ENCODE measurements at places on chromosomes 16 and 17.

- no peak for DNase-seq
Observed at GRCh38 chr16:1412847-1413246, 1.7 kb downstream of the UNKL start.

DNA sequence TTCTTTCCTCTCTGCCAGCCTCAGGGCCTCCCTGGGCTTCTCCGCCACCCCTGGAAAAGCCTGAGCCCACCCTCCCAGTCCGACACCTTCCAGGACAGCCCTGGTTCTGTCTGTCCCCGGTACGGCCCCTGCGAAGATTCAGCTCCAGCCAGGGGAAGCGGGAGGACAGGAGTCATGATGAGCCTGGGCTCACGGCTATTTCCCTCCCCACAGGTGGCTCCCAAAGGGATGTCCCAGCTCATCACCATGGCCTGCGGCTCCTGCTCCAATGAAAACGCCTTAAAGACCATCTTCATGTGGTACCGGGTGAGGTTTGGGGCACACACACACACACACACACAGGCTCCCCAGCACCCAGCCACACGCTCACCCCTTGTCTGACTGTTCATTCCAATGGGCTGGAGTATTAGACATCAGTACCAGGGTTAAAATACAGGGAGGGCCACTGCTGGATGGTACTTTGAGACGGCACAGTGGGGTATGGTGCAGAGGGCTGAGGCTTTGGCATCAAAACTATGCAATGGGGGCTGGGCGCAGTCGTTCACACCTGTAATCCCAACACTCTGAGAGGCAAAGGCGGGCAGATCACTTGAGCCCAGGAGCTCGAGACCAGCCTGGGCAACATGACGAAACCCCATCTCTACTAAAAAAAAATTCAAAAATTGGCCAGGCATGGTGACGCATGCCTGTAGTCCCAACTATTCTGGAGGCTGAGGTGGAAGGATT lies 32.8 kb downstream of the TMEM186 start:
- DNase-seq: no peak

GRCh38 chr17:39845052-39845846 lies 18.9 kb downstream of the IKZF3 start:
- no peak for DNase-seq

- peak; percentile 63 for DNase-seq
Observed at GRCh38 chr17:40111221-40112128, 10.3 kb upstream of the MSL1 start.

- DNase-seq: no peak
Observed at GRCh38 chr17:54795046-54795445, 105.6 kb upstream of the TOM1L1 start.

DNA sequence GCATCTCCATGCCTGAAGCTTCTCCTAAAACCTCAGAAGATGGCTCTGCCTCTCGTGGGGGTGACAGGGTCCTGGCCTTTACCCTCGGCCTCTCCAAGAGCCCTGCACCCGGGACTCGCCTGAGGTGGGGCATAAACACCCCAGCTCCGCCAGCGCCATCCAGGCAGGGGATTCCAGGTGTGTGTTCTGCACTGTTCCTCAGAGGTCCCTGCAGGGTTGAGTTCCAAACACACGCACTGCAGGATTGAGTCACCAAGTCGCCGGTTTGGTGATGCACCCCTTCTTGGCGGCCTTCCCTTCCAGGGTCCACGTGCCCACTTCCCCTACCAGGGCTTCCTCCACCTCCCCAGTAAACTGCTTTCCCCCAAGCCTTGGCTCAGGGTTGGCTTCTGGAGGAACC lies 40.0 kb upstream of the RBFOX3 start:
- DNase-seq: peak; percentile 5

GRCh38 chr16:46996391-46996790 lies 22.9 kb upstream of the DNAJA2 start:
- peak; percentile 64 for DNase-seq

DNA sequence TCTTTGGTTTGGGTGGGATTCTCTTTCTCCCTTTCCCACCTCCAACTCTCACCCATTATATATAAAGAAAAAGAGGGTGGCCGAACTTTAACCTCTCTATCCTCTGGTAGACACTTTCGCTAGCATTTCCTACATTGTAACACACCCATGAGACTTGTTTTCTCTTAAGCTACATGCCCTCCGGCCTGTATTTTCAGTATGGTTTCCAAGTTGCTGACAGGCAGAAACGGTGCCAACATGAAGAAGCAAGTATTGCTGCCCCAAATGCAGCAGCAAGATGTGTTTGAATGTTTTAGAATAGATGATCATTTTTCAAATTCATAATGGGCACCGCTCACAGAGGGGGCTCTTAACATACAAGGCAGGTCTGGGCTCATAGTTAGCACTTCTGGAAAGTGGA lies 18.7 kb upstream of the CYB5B start:
- no peak for DNase-seq

GRCh38 chr16:25093208-25094061 lies 18.1 kb upstream of the LCMT1 start:
- DNase-seq: no peak

GRCh38 chr17:78497115-78497540 lies 80.1 kb downstream of the DNAH17 start:
- peak; percentile 38 for DNase-seq

DNA sequence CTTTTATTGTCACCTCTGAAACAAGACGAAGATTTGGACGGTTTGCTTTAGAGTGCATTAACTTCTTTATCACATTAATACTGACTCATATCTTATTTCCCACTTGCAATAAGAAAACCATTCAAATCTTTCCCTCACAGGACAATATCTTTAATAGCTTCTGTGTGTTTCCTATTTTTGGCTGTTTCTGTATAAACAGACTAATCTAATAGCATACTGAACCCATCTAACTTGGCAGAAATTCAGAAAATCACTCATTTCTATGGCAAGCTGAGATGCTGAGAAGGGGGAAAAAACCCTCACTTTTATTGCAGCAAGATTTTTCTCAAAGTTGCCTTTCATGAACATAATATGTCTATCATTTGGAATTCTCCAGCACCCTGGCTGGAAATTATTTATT lies 524.9 kb downstream of the WWOX start:
- no peak for DNase-seq

GRCh38 chr17:66518677-66519076 lies 216.3 kb downstream of the PRKCA start:
- DNase-seq: no peak

DNA sequence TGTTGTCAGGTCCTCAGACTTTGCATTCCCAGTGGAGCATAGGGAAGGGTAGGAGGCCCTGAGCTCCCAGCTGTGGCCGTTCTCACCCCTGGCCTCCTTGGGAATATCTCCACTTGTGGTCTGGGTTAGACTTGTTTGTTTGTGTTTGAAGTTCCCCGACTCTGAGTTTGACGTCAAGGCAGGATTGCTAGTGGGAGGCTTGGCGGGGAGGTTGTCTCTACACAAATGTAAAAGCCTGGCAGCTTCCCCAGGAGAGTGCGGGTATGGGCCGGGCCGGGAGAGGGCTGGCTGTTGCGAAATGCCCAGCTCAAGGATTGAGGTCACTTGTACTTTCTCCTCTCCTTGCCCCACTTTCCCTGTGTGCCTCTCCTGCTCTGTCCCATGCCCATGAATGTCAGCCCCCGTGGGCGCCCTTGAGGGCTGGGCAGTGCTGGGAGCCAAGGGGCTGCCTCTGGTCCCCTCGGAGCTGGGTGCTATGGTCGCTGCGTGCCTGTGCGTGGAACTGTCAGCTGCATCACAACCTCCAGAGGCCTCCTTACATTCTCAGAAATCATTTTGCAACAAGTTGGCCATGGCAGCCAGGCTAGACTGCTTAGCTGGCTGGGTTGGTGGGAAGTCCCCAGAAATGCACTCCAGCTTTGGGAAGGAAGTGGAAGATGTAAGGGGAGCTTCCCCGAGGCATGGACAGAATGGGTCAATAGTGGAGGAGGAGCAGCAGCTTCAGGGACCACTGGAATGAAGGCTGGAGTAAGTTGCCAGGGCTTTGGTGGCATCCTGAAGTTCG lies 84.3 kb downstream of the KSR1 start:
- DNase-seq: no peak

GRCh38 chr17:76968707-76969597 lies 100.7 kb downstream of the MGAT5B start:
- peak; percentile 68 for DNase-seq

- no peak for DNase-seq
Observed at GRCh38 chr16:47847220-47847970, 308.4 kb downstream of the ABCC12 start.

DNA sequence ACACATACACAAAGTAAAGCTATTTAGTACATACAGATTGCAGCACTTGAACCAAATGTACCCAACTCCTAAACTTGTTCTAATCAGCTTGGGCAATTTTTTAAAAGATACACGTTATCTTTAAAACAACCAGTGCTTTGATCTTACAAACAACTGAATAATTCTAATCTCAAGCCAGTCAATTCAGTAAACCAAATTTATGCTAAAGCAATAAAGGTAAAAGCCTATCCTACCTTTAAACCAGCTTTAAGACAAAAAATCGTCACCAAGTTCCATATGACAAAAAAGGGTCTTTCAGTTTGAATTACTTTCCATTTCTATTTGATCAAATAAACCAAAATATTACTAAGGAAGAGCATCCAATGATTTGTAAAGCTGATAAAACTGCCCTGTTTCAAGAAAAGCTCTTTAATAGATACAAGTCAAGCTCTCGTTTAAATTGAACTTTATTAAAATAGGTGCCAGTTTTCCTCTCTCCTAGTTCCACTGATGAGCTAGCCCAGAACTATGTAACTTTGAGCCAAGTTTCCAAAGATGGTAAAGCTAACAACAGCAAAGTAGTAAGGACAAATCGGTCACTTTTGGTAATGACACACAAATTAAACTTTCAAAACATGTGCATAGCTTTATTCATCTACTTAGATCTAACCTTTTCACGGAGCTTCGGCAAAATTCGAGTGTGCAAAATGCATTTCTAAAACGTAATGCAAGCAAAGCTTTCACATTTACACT lies 10.2 kb downstream of the CRYBA1 start:
- no peak for DNase-seq

DNA sequence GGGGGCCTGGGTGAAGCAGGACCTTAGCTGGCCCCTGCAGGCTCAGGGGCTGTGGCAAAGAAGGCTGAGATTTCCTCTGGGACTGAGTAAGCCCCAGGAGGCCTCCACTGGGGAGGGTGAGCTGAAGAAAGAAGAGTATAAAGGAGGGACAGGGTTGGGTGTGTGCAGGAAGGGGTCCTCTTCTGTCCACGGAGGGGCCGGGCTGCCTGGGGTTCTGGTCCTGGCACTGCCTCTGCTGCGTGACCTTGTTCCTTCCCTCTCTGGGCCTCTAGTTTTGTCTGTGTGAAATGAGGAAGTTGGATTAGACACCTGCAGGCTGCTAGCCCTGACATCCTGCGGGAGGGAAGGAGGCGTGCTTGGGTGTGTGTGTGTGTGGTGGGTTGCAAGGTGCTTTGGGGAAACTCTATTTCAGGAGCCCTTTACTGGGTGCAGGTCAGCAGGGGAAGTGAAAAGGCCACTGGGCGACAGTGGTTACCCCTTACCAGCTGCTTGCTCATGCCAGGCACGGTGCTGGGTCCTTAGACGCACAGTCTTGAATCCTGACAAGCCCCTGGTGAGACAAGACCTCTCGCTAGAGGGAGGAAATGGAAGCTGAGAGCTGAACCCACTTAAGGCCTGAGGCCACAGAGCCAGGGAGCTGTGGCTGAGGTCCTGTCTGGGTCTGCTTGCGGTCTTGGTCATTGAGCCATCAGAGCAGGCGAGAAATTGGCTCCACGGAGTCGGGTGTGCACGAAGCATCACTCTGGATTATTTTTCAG lies 60.7 kb downstream of the OR1D5 start:
- DNase-seq: no peak

- DNase-seq: no peak
Observed at GRCh38 chr17:2916461-2916860, 120.2 kb downstream of the RAP1GAP2 start.

- peak; percentile 77 for DNase-seq
Observed at GRCh38 chr17:8192070-8192815, 2.3 kb upstream of the BORCS6 start.

DNA sequence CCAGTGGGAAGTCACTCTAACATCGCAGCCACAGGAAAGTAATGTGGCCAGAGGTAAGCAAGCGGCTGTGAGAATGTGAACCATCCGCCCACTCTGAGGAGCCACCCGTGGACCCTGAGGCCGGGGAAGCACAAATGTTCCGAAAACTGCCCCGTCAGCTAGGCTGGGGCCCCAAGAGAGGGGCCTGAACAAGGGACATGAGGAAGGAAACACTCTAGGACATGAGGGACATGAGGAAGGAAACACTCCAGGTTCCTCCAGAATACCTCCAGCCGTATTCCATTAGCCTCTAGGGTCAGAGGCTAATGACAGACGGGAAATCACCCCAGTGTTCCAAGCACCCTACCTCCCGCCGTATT lies 317 bp downstream of the TEFM start:
- DNase-seq: no peak

DNA sequence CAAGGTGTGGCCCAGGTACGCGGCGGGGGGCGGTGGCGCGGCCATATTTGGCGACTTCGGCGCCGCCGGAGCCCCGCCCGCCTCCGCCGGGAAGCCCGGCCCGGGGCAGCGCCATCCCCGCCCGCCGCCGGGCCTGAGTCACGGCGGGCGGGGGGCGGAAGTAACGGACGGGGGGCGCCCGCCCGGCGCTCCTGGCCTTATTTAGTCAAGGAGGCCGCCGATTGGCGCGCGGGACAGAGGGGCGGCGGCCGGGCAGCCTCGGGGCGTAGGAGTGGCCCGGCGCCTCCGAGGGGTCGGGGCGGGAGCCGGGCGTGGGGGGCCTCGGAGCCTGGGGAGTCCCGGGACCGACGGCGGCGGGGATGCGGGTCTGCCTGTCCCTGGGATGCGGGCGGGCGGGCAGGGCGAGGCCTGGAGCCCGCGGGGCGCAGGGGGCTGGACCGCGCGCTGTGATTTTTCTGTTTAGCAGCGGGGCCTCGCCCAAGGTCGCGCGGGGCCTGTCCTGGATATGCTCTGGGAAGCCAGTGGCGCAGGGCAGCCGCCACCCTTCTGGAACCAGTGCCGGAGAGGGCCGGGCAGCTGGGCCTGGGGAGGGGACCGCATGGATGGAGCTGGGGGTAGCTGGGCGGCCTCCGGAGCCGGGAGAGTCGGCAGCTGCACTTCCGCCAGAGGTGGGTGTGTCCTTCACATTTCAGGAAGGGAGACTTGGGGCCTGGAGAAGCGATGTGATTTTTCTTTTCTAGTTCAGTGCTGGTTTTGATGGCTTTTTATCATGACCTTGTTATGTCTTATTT lies 2.3 kb upstream of the ACTG1 start:
- DNase-seq: peak; percentile 68

DNA sequence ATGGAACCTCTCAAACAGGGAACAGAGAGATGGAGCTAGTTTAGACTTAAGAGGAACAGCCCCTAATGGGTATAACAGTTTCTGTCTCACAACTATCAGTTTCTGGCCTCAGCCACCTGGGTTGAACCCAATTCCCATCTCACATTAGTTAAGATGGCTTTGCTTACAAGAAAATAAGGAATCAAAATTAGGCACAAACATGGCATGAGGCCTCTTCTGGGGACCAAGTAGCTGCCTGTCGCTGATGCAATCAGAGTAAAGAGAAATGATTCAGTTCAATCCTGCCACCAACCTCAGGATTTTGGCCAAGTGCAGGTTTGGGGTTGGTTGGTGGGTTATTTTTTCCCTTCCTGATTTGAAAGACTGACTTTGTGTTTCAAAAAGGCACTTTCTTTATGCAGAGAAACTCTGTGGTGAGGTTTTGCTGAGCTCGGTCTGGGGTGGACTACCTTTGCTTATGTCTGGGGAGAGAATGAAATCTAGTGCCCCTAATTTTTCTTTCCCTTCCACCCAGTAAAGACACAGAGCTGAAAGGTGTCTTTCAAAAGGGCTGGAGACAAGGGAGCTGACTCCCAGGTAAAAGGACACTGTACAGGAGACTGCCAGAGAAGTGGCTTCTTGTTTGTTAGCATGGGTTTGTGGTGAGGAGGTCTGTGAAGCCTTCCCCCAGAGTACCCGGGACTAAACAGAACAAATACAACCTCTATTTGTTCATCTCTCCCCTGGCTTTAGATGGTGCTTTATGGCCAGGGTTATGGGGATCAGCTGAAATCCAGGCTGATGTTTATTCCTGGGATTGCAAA lies 44.8 kb upstream of the NFAT5 start:
- peak; percentile 76 for DNase-seq

Measured in stimulated activated naive CD8-positive, alpha-beta T cell treated with anti-CD3 and anti-CD28 coated beads, Interleukin-15, amount 100 ng/mL, for 72 hours (primary cell).